Thoracic aorta (tissue), 2 donors: ENCODE measurements at places on chromosomes 1 and 21. TPM values are rescaled to one million over a fixed set of nuclear protein-coding genes. Genes with fewer than 3 reads are reported as not detected.

Gene RASAL2
- 38.0 TPM for total RNA-seq

Gene CFAP45
- 2.1 TPM for total RNA-seq

Gene CRP
- total RNA-seq, result not detected

Gene EFCAB7
- 4.7 TPM for total RNA-seq
